ENCODE measurements at places on chromosomes 6 and 20.
A peak's percentile ranks its signal among the peaks of the same experiment; 100 is the strongest.

- no peak for DNase-seq
Observed at GRCh38 chr6:50966986-50967385, 148.3 kb downstream of the TFAP2B start.

DNA sequence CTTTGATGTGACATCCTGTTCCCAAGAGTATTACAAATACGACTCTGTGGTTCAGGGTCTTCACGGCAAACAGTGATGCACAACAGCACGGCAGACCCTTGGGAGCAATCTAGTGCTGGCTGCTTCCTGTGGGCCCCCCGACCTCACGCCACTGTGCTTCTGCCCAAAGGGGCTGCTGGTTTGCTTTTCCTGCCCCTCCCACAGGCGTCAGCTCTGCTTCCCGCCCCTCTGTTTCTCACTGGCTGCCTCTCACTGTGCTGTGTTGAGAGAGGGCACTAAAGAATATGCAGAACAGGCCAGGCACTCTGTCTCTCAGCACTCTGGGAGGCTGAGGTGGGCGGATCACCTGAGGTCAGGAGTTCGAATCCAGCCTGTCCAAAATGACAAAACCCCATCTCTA lies 554.5 kb upstream of the AGPAT4 start:
- no peak for DNase-seq

GRCh38 chr6:4682431-4683097 lies 93.6 kb upstream of the CDYL start:
- DNase-seq, result no peak

GRCh38 chr6:155968921-155969320 lies 513.3 kb upstream of the NOX3 start:
- DNase-seq, result no peak

GRCh38 chr20:58342104-58342945 lies 32.8 kb downstream of the RAB22A start:
- no peak for DNase-seq

GRCh38 chr6:146587459-146587858 lies 11.3 kb upstream of the ADGB start:
- DNase-seq, result no peak

DNA sequence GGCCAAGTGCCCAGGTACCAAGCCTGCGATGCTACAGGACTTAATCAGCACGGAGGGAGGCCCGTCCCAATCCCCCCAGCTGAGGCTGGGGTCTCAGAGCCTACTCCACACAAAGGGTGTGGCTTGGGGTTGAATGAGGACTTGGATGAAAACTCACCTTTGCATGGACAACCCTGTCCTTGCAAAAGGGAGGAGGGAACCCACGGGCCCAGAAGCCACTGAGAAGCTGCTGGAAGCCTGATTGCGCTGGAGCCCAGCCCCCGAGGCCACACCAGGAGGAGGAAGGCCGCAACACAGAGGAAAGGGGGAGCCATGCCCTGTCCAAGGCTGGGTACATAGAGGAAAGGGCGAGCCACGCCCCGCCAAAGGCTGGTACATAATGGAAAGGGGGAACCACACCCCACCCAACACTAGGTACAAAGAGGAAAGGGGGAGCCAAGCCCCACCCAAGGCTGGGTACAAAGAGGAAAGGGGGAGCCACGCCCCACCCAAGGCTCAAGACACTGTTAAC lies 158.8 kb downstream of the DLL1 start:
- no peak for DNase-seq

DNA sequence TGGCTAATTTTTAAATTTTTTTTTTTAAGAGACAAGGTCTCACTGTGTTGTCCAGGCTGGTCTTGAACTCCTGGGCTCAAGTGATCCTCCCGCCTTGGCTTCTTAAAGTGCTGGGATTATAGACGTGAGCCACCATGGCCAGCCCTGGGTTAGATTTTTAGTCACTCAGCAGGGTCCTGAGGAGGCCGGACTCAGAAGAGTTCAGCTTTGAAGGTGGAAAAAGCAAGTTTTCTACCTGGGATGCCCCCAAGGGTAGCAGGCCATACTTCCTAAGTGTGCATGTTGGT lies 44.2 kb downstream of the FGD2 start:
- no peak for DNase-seq

- no peak for DNase-seq
Observed at GRCh38 chr6:79621579-79621978, 9.6 kb upstream of the SH3BGRL2 start.

- DNase-seq, result no peak
Observed at GRCh38 chr6:16375843-16376242, 137.5 kb downstream of the GMPR start.

GRCh38 chr6:68247782-68248181 lies 387.3 kb upstream of the ADGRB3 start:
- DNase-seq, result no peak

DNA sequence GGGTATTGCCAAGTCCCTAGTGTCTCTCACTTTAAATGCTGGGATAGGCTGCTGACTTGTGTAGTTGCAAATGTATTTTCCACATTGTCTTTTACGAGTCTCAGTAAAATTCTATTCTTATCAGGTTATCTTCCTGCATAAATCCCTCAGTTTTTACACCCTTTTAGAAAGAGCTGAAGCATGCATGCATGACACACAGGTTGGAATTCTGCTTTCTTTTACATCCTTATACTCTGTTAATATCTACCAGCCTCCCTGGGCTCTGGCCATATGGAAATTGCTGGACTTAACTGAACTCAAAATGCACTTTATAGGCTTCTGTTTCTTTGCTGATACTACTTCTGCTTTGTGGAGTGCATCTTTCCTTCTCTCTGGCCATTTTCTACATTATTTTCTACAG lies 477.4 kb downstream of the FRK start:
- no peak for DNase-seq

DNA sequence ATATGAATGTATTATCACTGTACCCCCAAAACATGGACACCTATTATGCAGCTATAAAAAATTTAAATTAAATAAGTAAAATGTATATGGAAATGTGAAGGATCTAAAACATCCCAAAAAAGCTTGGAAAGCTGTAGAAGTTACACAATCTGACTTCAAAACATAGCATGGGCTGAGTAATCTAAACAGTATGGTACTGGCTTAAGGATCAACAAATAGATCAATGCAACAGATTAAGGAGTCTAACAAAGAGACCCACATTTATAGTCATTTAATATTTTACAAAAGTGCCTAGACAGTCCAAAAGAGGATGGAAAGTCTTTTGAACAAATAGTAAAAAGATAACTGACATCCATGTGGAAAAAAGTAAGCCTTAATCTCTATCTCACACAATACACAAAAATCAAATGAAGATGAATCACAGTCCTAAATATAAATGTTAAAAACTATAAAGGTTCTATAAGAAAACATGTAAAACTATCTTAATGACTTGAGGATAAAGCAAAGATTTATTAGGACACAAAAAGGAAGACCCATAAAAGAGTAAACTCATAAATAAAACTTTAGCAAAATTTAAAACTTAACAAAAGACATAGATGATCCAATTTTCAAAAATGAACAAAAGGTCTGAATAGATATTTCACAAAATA lies 46.8 kb downstream of the RANBP9 start:
- DNase-seq, result no peak

DNA sequence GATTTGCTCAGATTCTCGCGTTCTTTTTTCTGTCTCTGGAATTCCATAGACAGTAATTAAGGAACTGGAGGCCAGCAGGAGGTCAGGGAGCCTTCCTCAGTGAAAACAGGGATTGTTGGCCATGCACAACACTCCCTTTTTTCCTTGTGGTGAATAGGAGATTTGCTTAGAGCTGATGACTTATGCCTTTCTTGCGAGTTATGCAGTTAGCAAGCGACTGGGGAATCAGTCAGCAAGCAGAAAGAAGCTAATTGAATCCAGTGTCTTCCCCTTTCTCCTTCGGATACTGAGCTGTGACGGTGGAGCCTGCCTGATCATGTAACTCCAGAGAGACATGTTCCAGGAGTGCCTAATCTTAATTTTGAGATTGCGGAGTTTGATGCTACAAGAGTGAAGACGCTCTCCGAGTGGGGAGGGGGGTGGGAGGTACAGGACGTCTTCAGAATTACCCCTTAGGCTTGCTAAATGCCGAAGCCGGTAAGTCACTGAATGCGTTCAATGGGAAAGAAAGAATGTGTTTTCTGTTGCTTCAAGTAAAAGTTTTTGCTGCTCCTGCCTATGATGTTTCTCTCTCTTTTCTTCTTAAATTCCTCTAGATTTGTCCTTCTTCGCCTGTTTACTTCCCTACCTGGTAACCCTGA lies 165.9 kb downstream of the SASH1 start:
- no peak for DNase-seq

DNA sequence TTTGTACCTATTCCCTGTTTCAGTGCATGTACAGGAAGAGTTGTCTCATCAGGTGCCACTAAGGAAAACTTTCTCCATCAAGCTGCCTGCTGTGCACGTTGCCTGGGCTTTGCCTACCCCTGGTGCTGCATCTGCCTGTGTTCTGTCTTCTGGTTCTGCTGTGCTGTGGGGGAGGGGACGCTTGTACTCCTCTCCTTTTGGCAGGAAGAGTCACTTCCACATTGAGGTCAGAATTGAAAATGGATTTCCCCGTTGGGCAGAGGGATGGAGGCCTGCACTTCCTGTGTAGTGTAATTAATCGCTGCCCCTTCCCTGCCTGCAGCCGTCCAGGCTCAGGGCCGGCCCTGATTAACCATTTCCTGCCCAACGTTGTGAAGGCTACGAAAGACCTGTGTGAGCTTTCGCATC lies 153.3 kb downstream of the SCML4 start:
- no peak for DNase-seq

DNA sequence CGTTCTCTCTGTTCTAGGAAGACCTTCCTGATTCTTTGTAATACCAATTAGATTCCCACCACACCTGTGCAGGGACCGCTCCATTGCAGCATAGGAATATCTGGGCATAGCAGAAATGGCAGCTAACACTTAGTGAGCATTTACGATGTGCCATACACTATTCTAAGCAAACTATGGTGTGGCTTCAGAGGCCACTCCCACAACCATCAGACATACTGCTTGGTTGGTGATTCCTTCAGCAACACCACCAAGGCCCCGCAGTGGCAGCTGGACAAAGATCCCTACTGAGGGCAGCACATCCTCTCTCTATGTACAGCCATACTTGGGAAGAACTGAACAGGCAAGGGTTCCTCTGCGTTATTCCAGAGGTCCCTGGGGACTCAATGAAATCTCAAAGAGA lies 6.2 kb downstream of the KCNK5 start:
- DNase-seq, result no peak

DNA sequence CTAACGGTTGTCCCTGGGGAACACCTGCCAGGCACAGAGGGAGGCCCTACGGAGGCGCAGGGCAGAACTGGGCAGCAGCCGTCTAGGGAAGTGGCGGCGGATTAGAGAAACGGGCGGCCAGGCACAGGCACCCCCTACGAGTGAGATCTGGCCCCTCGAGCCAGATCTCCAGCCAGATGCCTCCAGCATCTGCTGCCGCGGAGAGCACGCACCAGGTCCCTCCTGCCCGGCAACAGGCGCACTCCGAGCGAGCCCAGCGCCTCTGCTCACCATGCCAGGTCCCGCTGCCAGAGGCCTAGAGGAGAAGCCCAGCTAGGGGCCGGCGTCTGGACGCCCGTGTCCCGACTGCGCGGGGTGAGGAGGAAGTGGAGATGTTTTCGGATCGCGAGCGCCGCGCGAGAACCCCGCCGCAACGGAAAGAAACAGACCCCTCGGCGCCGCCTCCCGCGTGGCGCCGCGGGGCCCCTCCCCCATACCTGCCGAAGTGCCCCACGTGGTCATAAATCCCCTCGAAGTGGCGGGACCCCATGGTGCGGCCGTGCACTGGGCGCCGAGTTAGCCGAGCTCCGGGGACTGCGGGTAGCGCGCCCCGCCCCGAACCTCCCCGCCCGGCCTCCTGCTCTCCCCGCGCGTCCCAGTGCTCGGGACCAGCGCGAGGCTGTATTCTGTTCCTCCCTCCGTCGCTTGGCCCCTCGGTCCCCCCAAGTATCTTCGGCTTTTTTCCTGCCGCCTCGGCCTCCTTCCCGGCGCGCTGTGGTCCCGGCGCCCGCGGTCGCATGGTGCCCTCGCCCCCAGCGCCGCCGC lies at the start of gene SLC22A16:
SLC22A16 (minus strand) TSS at position 568 of the 804 bp plus-strand sequence; CDS start at position 529, 39 bp downstream.
- DNase-seq, result no peak

DNA sequence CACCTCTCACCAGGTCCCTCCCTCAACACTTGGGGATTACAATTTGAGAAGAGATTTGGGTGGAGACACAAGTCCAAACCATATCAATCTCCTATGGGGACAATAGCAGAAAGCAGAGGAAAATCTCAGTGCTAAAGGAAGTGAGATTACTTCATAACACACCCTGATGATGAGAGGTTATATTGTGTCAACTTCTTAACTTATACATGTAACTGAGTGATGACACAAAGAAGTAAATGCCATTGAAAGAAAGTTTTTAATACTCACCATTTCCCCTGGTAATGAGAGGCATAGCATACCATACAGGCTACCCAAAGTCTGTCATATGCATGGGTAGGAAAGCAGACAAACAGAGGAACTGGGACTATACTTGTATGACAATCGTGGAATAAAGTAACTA lies 137.2 kb downstream of the MMUT start:
- DNase-seq, result no peak

DNA sequence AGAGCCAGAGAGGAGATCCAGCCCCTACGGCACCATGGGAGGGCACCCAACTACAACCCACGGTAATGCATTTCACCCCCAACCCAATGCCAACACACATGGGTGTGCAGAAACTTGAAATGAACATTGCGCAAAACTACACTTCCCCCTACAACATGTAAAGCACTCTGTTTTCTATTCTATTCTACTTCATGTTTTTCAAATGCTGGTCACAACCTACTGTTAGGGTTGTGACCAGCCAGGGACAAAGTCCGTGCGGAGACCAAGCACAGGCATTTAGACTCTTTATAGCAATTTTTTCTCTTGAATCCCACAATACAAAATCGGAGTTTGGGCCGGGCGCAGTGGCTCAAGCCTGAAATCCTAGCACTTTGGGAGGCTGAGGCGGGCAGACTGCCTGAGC lies 90.6 kb downstream of the MRPL14 start:
- no peak for DNase-seq

- DNase-seq, result no peak
Observed at GRCh38 chr20:2109425-2110210, 8.0 kb downstream of the STK35 start.

DNA sequence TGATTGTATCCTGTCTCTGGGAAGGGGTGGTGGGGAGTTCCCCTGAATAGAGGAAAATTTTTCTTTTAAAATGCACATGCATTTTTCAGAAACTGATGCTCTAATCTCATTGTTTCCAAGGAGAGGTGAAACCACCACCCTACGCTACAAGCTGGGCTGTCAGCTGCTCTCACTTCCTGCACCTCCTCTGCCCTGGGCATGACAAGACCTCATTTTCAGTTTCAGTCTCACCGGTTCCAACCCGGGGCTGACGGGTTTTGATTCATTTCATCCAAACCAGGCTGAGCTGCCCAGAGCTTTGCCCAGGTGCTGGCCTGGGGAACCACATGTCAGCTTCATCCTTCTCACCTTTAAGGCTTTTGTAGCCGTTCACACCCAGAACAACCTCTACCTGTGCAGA lies 99.7 kb downstream of the EYA2 start:
- DNase-seq, result peak; percentile 3

- DNase-seq, result no peak
Observed at GRCh38 chr6:1946583-1946982, 298.8 kb downstream of the GMDS start.

Measured in CD8-positive, alpha-beta memory T cell (primary cell).